ENCODE measurements at places on chromosomes 3 and 15.

GRCh38 chr3:61029194-61029593 is 222.1 kb downstream of the FHIT start:
- DNase-seq, result no peak

DNA sequence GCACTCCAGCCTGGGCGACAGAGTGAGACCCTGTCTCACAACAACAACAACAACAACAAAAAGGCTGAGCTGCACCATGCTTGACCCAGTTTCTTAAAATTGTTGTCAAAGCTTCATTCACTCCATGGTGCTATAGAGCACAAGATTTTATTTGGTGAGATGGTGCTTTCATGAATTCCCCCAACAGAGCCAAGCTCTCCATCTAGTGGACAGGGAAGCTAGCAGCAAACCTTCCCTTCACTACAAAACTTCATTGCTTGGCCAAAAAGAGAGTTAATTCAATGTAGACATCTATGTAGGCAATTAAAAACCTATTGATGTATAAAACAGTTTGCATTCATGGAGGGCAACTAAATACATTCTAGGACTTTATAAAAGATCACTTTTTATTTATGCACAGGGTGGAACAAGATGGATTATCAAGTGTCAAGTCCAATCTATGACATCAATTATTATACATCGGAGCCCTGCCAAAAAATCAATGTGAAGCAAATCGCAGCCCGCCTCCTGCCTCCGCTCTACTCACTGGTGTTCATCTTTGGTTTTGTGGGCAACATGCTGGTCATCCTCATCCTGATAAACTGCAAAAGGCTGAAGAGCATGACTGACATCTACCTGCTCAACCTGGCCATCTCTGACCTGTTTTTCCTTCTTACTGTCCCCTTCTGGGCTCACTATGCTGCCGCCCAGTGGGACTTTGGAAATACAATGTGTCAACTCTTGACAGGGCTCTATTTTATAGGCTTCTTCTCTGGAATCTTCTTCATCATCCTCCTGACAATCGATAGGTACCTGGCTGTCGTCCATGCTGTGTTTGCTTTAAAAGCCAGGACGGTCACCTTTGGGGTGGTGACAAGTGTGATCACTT is 2.0 kb downstream of the CCR5 start:
- peak; percentile 61 for DNase-seq

GRCh38 chr3:184135911-184136260 is 728 bp downstream of the EIF2B5 start:
- no peak for DNase-seq

GRCh38 chr3:49772703-49773102 is 13.6 kb downstream of the IP6K1 start:
- no peak for DNase-seq

DNA sequence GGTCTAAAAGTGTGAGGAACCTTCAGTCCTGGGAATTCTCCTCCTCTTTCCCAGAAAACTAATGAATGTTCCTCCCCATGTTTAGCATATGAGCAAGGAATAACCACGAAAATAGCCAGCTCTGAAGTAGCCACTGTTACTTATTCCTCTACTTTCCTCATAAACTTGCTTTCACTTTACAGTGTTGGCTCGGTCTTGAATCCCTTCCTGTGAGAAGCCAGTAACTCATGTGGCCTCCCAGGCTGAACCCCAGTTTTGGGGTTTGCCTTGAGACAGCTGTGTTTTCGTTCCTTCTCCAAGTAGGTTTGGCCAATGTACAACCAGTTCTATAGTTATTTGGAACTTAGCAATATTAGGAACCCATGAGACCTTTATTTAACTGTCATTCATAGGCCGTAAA is 195.0 kb downstream of the CNTN6 start:
- no peak for DNase-seq

GRCh38 chr15:72229076-72229946 is 1.7 kb downstream of the PKM start:
- peak; percentile 49 for DNase-seq

DNA sequence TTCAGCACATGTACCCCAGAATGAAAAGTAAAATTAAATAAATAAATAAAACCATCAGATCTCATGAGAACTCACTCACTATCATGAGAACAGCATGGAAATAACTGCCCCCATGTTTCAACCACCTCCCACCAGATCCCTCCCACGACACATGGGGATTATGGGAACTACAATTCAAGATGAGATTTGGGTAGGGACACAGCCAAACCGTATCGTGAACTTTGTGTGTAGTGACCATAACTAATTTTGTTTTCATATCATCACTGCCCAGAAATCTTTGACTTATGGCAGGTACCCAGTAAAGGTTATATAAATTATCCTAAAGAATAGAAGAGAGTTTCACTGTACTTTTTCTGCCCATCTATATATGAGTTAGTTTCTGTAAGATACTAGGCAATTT is 766.5 kb downstream of the ROBO1 start:
- DNase-seq, result no peak

- DNase-seq, result no peak
Measured at GRCh38 chr15:49082960-49083359, 36.7 kb upstream of the SECISBP2L start.

GRCh38 chr15:41429003-41429890 is 12.4 kb downstream of the RTF1 start:
- DNase-seq, result no peak

GRCh38 chr3:42369304-42369703 is 41.1 kb downstream of the LYZL4 start:
- peak; percentile 3 for DNase-seq

- peak; percentile 95 for DNase-seq
Measured at GRCh38 chr3:15097891-15098290, 1.1 kb downstream of the RBSN start.

DNA sequence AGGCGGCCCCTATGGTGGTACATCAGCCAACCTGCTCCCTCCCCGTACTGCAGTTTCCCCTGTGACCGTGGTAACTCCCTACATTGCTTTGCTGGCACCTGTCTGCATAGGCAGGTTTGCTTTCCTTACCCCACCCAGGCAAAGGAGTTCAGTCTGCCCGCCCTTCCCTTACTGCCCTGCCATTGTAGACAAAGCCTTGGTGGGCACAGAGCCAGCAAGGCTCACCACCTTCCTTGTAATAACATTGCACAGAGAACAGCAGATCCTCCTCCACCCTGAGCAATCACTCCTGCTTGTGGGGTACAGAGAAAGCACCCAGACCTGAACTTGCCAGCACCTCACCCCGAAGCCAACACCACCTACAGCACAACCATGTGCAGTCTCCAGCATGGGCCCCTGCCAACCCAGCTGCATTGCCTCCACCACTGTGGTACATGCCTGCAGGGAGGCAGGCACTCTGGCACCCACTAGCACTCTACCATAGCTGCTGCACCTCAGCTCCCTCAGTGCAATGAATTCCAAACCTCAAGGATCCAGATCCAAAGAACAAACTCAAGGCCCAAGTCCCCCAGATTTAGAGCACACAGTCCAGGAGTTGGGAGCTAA is 192.7 kb upstream of the KCNMB2 start:
- no peak for DNase-seq

DNA sequence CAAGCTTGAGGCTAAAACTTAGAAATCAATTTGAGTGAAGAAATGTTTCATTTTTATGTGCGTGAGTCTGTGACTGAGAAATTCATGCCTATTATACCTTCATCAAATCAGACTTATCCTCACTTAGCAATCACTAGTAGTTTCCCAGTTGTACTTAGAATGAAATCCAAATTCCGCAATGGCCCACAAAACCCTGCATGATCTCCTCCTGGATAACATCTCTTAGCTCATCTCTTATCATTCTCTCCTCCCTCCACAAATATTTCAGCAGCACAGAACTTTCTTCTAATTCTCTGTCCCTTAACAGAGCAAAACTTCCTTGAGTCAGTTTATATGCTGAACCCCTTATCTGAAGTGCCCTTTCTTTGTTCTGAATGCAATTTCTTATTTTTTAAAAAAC is 198.8 kb upstream of the TGFBR2 start:
- no peak for DNase-seq

GRCh38 chr15:48233246-48233645 is 27.1 kb downstream of the SLC12A1 start:
- no peak for DNase-seq

DNA sequence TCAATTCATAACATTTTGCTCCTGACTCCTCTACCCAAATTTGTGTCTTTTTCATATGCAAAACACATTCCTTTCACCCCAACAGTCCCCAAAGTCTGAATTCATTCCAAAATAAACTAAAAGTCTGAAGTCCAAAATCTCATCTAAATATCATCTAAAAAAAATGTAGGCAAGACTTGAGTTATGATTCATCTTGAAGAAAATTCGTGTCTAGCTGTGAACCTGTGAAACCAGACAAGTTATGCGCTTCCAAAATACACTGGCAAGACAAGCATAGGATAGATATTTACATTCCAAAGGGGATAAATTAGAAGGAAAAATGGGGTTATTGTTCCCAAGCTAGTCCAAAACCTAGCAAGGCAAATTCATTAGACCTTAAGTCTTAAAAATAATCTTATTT is 1302.0 kb upstream of the GBE1 start:
- no peak for DNase-seq

- DNase-seq, result no peak
Measured at GRCh38 chr3:17639765-17640164, 102.7 kb downstream of the TBC1D5 start.

- DNase-seq, result peak; percentile 15
Measured at GRCh38 chr3:71010726-71011455, 572.6 kb downstream of the FOXP1 start.

DNA sequence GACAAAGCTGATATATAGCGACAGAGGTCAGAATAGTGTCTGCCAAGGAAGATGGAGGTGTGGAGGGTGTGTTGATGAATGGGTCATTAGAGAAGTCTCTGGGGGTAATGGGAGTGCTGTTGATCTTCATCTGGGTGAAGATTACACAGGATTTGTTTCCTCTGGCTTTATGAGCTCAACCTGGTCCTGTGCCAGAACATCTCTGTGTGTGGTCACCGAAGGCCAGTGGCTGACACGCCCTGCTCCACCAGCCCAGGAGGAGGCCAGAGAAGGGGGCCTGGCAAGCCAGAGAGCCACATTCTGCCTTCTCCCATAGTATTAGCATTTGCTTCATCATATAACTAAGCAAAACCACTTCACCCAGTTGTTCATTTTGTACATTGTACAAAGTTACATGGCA is 121.1 kb downstream of the ZNF621 start:
- DNase-seq, result no peak

GRCh38 chr15:25697586-25697985 is 165.5 kb downstream of the ATP10A start:
- DNase-seq, result no peak

GRCh38 chr15:79977431-79978054 is 6.5 kb upstream of the BCL2A1 start:
- peak; percentile 98 for DNase-seq

DNA sequence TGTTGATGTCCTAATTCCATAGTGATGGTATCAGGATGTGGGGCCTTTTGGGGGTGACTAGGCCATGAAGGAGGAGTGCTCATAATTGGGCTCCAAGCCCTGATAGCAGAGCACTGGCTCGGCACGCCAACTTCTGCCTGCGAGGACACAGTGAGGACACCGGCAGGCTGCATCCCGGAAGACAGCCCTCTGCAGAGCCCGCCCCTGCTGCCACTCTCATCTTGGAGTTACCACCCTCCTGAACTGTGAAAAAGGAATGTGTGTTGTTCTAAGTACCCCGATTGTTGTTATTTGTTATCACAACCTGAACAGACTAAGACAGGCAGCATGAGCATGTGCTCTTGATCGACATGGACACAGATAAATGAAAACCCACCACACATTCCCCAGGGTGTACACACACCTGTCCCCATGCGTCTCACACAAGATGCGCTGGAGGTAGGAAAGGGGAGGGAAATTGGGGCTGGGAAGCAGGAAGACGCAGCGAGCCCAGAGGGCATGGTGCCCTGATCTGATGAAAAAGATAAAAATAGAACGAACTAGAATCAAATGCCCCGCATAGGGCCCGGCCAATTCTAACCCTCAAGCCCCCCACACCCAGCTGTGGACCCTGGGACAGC is 40.1 kb downstream of the RPN1 start:
- DNase-seq, result no peak

GRCh38 chr15:79365765-79366164 is 54.9 kb downstream of the TMED3 start:
- no peak for DNase-seq

DNA sequence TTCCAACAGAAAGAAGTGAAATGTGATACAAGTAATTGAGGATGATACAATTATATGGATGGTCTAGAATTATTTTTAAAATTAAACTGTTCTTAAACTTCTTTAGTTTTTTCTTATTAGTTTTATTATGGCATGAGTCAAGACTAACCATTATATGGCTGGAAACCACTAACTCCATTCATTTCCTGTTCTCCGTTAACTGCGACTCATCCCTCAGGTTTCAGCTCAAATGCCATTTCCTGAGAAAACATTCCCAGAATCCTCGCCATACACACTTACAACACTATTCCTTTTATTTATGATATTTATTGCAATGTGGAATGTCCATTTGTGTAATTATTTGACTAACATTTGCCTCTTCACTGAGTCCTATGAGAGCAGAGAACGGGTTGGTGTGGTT is 394.1 kb downstream of the SOX2 start:
- DNase-seq, result no peak

DNA sequence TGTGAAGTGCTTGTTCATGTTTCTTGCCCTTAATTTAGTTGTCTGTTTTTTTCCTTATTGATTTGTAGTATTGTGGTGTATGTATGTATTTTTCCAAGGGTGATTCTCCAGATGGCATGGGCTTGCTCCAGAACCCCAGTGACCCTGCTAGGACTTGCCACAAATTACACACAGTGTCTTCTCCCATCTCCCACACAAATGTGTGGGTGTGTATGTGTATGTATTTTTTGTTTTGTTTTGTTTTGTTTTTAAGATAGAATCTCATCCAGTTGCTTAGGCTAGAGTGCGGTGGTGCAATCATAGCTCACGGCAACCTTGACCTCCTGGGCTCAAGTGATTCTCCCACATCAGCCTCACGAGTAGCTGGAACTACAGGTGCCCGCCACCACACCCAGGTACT is 36.2 kb upstream of the ARID3B start:
- no peak for DNase-seq

DNA sequence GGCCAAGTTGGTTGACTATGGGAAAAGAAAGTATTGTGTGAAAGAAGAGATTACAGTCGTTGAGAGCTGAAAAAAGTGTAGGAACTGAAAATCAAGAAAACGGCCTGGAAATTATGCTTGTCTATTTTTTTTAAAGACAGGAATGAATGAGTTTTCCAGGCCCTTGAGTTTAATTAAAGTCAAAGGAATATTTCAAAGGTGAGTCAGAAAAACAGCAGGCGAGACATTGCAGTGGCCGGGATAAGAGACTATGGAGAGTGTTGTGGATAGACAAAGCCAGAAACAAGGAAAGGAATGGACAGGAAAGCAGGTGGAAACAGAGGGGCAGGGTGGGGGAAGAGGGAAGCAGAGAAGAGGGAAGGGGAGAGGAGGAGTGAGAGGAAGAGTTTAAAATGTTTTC is 275.1 kb upstream of the LRTM1 start:
- no peak for DNase-seq

GRCh38 chr3:147414390-147415138 is 5.4 kb downstream of the ZIC1 start:
- no peak for DNase-seq
